OCI-M1 (cell line): ENCODE measurements at places on chromosomes 5 and 9.

DNA sequence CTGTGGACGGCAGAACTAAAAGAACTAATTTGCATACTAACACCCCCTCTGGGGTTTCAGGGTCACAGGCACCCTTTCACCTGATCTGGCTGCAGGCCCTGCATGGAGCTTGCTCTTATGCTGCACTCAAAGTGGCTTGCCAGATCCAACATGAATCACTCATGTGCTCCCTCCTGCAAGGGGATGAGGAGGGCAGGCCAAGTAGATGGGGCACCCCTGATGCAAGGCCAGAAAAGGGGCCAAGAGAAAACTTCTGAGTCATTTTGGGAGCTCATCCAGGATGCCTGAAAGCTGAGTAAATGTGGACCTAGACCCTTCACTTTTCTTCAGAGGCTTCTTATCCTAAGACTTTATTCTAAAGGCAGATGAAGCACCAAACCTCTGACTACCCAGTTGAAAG lies 558.5 kb upstream of the PTGER4 start:
- no peak for DNase-seq

DNA sequence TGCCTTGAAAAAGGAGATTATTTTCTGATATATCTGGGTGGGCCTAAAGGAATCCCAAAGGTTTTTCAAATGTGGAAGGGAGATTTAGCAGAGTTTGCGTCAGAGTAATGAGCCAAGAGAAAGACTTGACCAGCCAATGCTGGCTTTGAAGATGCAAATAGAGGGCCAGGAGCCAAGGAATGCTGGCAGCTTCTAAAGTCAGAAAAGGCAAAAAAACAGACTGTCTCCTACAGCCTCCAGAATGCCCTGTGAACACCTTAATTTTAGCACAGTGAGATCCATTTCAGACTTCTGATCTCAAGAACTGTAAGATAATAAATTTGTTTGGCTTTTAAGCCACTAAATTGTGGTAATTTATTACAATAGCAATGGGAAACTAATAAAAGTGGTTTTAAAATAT lies 122.6 kb upstream of the FREM1 start:
- DNase-seq = no peak

- no peak for DNase-seq
Observed at GRCh38 chr5:125550274-125550673, 803.8 kb upstream of the ZNF608 start.

DNA sequence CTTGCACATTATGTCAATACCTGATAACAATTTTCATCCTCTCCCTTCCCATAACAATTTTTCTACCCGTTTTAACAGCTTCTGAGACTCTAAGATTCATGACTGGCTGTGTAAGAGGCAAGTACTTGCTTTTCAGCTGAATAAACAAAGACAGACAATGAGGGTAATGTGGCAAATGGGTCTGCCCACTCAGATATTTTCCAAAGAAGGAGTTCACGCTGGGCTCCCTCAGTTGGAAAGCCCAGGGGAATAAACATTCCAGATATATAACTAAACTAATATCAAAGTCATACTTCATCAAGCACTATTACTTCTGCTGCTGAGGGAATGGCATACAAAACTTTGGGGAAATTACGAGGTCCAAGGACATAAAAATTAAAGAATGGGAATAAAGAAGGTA lies 24.4 kb downstream of the MEGF9 start:
- DNase-seq = no peak

DNA sequence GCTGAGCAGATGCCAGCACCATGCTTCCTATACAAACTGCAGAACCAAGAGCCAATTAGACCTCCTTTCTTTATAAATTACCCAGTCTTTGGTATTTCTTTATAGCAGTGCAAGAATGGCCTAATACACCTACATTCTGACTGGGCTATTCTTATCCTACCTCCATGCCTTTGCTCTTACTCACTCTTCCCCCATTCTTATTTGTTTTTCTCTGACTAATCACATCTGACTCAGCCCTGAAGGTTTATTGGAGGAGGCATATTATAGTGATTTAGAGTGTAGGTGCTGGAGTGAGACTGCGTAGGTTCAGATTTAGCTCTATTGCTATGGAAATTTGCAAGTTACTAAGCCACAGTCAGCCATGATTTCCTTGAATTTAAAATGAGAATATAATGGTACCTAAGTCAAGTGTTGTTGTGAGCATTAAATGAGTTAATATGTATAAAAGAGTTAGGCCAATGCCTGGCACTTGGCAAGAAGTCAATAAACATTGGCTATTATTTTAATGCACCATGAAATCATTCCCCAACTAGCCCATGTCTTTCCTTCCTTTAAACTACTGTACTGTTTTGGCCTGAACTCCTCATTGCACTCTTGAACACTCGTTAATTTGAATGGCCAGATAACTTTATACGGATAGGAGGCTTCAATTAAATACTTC lies 531.2 kb upstream of the ZNF608 start:
- no peak for DNase-seq

GRCh38 chr5:50665091-50665490 lies 1.3 kb upstream of the PARP8 start:
- DNase-seq = peak; percentile 27

DNA sequence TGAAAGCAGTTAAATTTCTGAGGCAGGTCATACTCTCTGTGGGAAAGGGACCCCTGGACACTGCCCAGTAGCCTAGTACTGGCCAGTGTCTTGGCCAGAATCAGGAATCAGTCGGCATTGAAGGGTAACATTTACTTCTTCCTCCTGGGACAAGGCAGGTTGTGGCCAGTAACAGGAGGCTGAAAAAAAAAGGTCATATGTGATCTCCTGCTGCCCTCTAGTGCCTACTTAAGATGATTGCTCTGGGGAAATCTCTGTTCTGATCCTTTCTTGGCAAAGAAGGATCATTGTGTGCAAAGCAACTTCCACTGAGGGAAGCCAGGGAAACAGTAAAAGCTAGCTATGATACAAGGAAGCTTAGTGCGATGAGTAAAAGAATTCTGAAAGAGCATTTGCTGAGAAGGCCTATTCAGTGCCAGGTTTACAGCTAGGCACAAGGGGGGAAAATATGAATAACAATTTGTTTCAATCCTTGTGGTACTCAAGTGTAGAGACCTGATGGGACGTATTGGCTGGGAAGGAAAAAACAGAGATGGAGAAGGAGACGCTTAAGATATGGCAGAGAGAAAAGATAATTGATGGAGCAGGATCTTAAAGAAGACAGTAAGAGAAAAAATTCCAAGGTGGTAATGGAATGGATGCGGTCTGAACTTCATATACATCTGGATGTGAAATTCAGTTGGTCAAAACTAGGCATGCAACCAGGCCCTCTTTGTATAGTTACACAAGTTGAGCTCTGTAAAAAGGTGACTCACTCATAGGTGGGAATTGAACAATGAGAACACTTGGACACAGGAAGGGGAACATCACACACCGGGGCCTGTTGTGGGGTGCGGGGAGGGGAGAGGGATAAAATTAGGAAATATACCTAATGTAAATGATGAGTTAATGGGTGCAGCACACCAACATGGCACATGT lies 25.8 kb upstream of the TRIM32 start:
- DNase-seq = peak; percentile 70

- DNase-seq = no peak
Observed at GRCh38 chr5:140042643-140043507, at the start of gene NRG2. TSS of gene NRG2 (minus strand) at chr5:140043299.

DNA sequence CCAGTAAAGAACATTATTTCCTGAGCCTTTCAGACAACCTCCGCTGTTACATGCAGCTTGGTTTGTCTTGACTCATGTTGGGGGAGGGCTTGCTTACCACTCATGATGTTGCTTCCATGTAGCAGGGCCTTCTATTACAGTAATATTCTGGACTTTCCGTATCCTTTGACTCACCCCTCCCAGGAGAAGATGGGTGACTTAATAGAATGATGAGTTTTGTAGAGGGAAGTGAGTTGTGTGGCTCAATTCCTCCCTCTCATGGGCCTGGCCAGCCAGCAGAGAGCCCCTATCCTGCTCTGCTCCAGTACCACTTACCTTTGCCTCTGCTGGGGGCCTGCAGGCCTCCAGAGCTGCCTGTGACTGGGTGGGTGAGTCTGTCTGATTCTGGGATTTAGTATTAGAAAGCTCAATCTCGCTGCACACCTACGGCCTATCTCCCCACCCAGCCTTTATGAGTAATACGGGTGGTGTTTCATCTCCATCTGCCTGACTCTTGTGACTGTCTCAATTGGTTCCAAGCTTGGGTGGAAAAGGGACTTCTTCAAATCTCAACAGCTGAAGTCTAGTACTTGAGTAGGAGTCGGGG lies 52.6 kb upstream of the KLF9 start:
- no peak for DNase-seq

- DNase-seq = no peak
Observed at GRCh38 chr5:160545832-160546231, 124.2 kb downstream of the PTTG1 start.

- peak; percentile 95 for DNase-seq
Observed at GRCh38 chr9:136483589-136484152, 831 bp upstream of the SEC16A start.

DNA sequence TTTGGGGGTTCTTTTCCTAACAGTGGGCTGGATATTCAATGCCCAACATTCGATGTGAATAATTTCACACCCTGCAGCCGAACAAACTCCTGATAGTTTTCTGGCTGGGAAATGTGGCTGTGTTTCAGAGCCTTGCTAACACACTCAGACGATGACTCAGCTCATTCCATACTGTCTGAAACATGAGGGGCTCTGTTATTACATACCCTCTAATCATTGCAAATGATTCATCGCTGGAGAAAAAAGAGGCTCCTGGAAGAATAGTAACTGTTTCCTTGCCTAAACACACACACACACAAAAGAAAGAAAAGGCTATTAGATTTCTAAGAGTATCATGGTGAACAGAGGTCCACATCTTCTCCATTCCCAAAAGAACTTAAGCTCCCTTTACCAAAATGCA lies 75.8 kb downstream of the OXCT1 start:
- no peak for DNase-seq

GRCh38 chr5:93359960-93360305 lies 221.1 kb downstream of the NR2F1-AS1 start:
- DNase-seq = no peak

GRCh38 chr5:31976169-31976568 lies 197.9 kb downstream of the GOLPH3 start:
- DNase-seq = no peak

DNA sequence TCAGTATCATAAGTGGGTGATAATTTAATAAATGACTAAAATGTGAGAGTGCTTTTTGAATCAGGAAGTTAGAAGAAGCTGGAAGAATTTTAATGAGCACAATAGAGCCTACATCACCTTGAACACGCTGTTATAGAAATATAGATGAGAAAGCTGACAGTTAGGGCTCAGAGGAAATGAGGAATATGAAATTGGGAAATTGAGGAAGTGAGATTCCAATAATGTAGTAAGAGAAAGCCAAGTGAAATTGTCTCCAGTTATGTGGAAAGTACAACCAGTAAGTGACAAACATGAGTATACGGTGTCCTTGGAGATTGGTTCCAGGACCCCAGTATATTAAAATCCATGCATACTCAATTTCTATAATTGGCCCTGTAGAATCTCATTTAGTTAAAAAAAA lies 235.9 kb upstream of the FAM174A start:
- DNase-seq = peak; percentile 7

GRCh38 chr9:33124751-33125381 lies 42.3 kb downstream of the B4GALT1 start:
- no peak for DNase-seq

DNA sequence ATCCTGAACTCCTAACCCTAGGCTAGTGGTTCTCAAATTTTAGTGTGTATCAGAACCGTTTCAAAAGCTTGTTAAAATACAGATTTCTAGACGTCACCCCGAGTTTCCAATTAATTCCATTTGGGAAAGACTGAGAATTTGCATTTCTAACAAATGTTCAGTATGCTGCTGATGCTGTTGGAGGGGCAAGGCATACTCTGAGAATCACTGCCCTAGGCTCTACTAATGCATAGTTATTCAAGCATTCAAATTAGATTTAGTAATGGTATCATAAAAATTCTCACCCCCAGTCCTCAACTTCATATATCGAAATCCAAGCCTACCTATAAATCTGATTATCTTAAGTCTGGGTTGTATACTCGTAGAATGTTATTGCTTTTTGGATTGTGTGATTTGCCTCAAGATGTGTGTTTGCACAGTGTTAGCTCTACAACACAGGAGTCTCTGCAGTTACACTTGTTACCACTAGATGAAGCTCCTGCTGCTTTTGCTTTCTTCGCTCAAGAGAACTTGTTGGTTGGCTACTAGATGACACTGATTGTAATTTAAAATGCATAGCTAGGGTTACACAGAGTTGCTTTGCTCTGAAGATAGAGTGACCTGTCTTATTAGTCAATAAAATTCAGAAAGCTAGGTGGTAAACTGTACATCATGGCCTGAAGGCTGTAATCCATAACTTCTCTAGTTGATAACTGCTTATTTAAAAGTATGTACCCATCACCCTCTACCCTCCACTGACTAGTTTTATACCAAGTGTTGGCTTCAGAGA lies 7.5 kb upstream of the ERAP2 start:
- DNase-seq = peak; percentile 84

- DNase-seq = no peak
Observed at GRCh38 chr5:122723606-122724352, 51.1 kb upstream of the SNX2 start.

- no peak for DNase-seq
Observed at GRCh38 chr5:116814626-116815385, 240.2 kb upstream of the SEMA6A start.

GRCh38 chr5:5798462-5798861 lies 376.0 kb downstream of the ICE1 start:
- DNase-seq = no peak

DNA sequence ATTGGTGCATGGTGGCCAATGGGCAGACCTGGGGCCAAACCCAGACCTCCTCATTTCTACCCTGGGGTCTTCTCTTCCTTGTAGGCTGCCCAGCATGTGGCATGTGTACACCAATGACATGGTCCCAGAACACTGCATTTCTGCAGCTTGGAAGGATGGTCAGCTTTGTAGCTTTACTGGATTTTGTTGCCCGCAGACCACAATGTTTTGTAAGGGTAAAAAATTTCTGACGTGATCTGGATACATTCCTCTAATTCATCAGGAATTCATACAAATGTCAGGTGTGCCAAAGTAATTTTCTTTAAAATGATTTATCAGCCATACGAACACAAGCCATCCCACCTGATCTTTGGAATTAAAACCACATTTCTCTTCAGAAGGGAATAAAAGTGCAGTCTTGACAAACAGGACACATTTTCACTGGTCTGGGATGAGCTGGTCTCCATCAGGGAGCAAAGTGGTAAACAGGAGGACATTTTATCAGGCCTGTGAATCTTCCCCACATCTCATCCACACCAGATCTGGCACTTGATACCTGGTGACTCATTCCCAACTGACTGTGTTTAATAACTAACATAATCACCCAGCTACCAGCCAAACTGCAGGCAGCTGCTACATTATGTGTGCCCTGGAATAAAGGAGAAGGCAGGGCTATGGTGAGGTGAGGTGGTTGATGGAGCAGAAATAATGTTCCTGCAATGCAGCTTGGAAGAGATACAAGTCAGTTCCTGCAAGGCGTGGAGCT lies 103.9 kb downstream of the SPOCK1 start:
- no peak for DNase-seq
